Amygdala (tissue), 56 donors: ENCODE measurements at places on chromosomes 2 and 18.

DNA sequence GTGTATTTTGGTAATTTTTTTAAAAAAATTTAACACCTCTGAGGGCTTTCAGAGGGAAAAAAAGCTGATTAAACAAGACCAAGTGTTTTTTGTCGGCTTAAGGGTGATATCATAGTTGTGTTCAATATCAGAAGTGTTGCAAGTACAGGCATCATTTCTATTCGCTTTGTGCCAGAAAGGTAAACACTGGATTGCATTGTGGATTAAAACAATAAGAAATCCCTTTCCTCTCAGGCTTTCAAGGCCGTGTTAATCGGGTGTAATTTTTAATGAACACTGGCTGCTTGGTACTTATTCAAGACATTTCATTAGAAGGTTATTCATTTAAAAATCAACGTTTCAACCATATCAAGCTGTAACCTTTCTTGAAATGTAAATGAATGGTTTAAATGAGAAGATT lies 18.3 kb downstream of the FIGN start:
- DNase-seq: no peak

DNA sequence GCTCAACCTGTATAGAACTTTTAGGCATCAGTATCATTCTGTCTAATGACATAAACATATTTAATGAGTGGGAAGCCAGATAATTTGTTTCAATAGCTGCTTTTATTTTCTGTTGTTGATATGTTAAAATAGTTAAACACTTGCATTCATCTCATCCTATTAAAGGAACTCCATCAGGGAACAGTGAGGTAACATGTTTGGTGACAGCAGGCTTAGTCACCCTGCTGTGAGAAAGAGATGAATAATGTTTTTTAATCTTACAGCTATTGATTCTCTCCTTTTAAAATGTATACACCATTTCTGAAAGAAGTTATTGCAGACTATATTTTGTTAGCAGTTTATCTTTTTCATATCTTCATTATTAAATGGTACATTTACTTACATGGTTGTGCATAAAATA lies 123.3 kb upstream of the CWC22 start:
- DNase-seq: no peak

- DNase-seq: no peak
Measured at GRCh38 chr18:63107171-63107845, 212.3 kb downstream of the BCL2 start.

- DNase-seq: no peak
Measured at GRCh38 chr2:238567067-238567855, 140.5 kb downstream of the ASB1 start.

- no peak for DNase-seq
Measured at GRCh38 chr2:54763636-54764291, 40.3 kb downstream of the EML6 start.

DNA sequence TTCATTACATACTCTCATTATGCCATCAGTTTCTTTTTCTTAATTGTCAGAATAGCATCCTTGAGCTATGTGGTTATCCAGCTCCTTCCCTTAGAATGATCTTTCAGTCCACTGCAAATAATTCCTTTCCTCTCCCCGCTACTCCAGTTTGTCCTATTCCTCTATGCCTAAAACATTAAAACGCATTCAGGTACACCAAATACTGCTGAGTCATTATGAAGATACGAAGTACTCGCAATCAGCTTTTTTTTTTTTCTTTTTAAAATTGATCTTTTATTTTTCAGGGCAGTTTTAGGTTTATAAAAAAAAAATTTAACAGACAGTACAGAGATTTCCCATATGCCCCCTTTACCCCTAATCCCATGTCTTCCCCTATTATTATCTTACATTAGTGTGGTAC lies 164.8 kb upstream of the TMEM200C start:
- DNase-seq: no peak

DNA sequence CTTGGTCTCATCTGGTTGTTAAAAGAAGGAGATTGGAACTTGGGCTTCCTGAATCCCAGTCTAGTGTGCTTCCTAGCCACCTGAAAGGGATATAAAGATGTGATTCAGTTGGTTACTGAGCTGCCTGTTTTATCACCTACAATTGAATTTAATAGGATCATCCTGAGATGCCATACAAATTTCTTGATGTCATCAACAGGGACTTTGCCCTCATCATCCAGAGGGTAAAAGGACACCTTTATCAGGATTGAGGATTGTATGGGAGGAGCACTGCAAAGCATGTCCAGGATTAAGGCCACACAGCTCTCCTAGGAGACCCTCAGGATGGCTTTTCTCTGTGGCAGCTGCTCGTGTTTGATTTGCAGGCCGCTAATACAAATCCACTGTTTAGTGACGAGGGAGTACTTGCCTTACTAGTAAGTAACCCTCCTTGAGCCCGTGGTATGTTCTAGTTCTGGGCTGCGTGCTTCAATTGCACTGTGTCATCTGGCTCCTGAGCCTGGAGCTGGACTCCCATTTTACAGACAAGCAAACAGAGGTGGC lies 28.6 kb downstream of the SH3RF3 start:
- no peak for DNase-seq
